ENCODE measurements at places on chromosomes 5 and 9. TPM values are rescaled to one million over a fixed set of nuclear protein-coding genes. Genes with fewer than 3 reads are reported as not detected.

DNA sequence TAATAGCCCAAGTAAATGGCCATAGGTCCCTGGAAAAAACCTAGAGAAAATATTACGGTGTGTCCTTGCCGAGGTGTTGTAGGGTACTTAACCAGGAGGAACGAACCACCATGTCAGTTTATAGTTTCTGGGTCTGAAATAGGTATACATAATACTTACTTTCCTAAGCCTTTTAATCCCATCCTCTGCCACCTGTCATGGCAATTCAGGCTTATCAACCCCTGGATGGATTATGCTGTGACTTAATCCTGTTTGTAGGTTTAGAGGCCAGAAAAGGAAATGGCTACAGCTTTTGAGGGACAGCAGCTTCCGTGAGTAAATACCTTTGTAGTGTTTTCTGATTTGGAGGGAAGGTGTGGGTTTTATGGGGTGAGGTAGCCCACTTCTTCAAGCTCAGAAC, 89.1 kb upstream of the PTPRD start:
- H3K36me3 ChIP-seq: no peaks in the 10 kb centered on the region
- DNase-seq: no peak
- no peak overlapping the region for H3K27ac ChIP-seq
- no peaks in the 10 kb centered on the region for H3K4me1 ChIP-seq
- no peak overlapping the region for H3K4me3 ChIP-seq
- no peaks in the 10 kb centered on the region for H3K27me3 ChIP-seq

- no peak for DNase-seq
- H3K27ac ChIP-seq: no peak overlapping the region
- no peaks in the 10 kb centered on the region for H3K27me3 ChIP-seq
- peaks cover 3% of the 10 kb centered on the region for H3K36me3 ChIP-seq
- H3K4me1 ChIP-seq: peaks cover 10% of the 10 kb centered on the region
Measured at GRCh38 chr9:74035786-74036185, 461.3 kb upstream of the RORB start.

DNA sequence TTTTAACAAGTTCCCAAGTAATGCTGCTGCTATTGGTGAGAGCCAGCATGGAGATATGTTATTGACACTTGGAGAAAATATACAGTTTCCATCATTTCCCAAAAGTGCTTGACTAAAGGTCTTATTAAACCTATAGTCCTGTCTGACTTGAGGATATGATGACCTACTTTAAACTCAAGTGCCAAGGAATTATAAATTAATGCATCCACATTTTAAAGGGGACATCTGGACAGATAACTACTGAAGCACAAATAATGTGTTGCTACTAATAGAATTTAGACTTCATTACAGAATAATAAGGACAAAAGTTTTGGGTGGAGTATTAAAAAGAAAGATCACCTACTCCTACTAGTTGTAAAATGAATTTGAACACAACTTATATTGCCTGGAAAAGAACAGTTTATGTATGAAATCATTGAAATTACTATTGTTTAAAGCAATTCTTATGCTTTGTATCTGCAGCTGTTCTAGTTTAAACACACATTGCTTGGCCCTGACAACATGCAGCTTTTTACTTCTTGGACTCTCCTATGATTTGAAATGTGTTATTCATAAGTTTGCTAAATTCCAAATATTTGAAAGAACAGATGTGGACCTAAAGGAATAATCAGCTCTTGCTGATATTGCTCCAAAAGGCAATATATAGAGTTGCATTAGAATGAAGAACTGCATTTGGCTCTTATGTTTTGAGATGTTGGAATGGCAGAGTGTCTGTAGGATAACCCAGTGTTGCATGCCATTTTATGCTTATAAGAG, 73.4 kb downstream of the SGCD start:
- H3K36me3 ChIP-seq: no peaks in the 10 kb centered on the region
- no peak overlapping the region for H3K4me3 ChIP-seq
- no peak for DNase-seq
- no peaks in the 10 kb centered on the region for H3K4me1 ChIP-seq
- H3K27ac ChIP-seq: no peak overlapping the region

- no peak overlapping the region for H3K27ac ChIP-seq
- no peaks in the 10 kb centered on the region for H3K4me1 ChIP-seq
- H3K36me3 ChIP-seq: no peaks in the 10 kb centered on the region
- no peaks in the 10 kb centered on the region for H3K27me3 ChIP-seq
- no peak for DNase-seq
Measured at GRCh38 chr5:123937230-123937629, 425.3 kb downstream of the CSNK1G3 start.

DNA sequence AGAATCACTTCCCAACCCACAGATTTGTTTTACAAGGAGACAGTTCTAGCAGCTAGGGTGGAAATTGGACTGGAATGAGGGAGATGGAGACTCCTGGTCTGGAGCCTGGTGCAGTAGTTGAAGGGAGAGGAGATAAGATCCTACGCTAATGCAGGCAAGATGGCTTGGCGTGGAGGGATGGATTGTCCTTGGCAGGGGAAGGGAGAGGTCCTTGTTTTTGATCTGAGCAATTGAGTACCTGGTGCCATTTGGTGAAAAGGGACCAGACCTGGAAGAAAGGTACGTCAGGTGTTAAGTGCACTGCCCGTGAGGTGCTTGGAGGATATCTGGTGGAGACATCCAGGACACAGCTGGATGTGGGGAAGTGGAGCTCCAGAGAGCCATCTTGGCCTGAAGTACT, 35.7 kb downstream of the ANGPTL2 start:
- H3K4me3 ChIP-seq: no peak overlapping the region
- peaks cover 6% of the 10 kb centered on the region for H3K4me1 ChIP-seq
- H3K27ac ChIP-seq: no peak overlapping the region
- no peaks in the 10 kb centered on the region for H3K27me3 ChIP-seq

Gene RNF183
- total RNA-seq: not detected

Gene PCDHGA2
- not detected for total RNA-seq

DNA sequence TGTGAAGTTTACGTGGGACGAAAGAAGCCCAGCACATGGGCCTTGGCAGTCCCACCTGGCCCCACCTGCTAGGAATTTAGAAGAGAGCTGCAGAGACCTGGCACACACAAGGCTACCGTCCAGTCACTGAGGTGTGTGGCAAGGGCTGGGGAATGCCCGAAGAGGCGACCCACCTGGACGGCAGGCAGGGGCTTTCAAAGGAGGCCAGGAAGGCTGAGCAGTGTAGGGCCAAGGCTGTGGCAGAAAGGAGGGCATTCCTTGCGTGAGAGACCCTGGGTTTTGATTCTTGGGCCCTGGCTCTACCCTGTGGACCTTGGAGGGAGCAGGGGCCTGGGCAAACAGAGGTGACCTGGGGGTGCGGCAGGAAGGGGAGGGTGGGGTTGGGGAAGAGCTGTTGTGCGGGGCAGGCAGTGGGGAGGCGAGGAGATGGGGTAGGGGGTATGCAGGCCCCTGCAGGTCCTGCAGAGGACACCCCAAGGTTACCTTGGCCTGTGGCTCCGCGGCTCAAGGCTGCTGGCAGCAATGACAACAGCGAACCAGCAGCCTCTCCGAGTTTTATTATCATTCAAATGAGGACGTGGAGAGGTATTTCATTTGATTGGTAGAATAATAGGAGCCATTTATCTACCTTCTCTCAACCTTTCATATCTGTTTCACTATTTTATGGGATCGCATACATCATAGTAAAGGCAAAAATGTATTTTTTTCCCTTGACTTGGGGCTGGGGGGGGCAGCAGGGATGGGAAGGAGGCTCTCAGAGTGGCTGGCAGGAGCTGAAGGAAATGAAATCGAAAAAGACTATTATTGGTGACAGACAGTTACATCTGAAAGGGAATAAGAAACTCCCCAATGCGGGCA, 24.8 kb downstream of the TSPAN17 start:
- no peak overlapping the region for H3K27ac ChIP-seq
- H3K27me3 ChIP-seq: peaks cover 15% of the 10 kb centered on the region
- H3K4me3 ChIP-seq: no peak overlapping the region
- H3K36me3 ChIP-seq: no peaks in the 10 kb centered on the region
- no peaks in the 10 kb centered on the region for H3K4me1 ChIP-seq

Gene BTNL9
- not detected for total RNA-seq

DNA sequence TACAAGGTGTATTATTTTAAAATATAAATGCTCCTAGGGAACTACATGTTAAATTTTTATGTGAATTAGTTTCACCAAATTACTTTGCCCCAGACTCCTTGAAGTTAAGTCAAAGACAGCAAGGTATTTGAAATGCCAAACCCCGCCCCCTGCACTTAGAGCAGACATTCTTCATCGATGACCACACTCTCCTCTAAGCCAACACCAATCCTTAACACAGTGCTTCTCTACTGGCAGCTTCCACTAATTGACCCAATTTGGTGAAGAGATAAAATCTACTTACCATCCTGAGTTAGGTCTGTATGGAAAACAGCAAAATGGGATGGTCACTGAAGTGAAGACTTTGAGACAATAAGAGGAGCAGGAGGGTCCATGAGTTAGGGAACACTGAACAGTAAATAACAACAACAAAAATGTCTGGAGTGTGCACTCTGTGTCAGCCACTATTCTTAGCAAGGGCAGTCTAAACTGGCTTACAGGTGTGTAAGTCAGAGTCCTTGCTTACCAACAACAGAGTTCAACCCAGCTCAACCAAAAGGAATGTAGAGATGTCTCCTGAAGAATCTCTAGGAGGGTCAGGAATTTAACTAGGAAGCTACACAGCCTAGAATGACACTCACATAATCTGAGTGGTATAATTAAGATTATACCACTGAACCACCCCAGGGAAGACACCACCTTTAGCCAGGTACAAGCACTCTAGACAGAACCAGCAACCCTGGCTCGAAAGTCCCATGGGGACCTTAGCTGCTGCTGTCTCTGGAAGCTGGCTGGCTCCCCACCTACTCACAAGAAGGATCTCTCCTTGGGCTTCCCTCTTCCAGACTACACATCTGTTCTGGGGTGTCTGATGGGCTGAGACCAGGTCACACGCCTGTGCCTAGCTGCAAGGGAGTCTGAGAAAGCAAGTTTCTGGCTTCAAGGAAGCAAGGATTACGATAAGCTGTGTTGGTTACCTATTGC, 8.8 kb upstream of the UBE2QL1 start:
- H3K27ac ChIP-seq: no peak overlapping the region
- H3K4me3 ChIP-seq: no peak overlapping the region
- DNase-seq: no peak
- no peaks in the 10 kb centered on the region for H3K36me3 ChIP-seq

DNA sequence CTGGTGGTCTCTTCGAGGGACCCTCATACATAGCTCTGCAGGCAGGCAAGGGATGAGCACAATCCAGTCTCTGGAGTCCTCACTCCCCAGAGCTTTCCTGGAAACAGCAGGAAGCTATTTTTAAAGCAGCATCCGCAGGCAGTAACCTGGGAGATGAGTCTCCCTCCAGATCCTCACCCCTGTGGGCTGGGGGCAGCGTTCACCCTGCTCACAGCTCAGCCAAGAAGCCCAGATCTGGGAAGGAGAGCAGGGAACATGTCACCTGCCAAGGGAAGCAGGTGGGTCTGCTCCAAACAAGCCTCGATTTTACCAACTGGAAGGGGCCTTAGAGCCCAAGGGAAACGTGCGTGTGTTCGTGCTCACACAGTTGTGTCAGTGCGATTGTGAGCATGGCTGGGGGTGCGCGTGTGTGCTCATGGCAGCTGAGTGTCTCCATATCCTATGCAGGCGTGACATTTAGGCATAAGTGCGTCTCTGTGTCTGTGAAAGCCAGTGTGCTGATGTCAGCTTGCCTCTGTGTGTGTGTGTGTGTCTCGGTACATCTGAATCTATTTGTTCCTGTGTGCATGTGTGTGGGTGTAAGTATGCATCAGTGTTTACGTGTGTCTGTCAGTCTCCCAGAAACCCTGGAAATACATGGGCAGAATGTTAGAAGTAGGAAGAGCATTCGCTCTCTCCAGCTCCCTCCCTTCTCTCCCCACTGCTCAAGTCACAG, 40.6 kb upstream of the CPLX2 start:
- no peaks in the 10 kb centered on the region for H3K27me3 ChIP-seq
- H3K36me3 ChIP-seq: no peaks in the 10 kb centered on the region

Gene TLR4
- total RNA-seq: 0.08 TPM

GRCh38 chr9:32703635-32704034, 68.2 kb upstream of the TAF1L start:
- DNase-seq: no peak
- no peaks in the 10 kb centered on the region for H3K4me1 ChIP-seq
- H3K4me3 ChIP-seq: no peak overlapping the region
- H3K36me3 ChIP-seq: no peaks in the 10 kb centered on the region

DNA sequence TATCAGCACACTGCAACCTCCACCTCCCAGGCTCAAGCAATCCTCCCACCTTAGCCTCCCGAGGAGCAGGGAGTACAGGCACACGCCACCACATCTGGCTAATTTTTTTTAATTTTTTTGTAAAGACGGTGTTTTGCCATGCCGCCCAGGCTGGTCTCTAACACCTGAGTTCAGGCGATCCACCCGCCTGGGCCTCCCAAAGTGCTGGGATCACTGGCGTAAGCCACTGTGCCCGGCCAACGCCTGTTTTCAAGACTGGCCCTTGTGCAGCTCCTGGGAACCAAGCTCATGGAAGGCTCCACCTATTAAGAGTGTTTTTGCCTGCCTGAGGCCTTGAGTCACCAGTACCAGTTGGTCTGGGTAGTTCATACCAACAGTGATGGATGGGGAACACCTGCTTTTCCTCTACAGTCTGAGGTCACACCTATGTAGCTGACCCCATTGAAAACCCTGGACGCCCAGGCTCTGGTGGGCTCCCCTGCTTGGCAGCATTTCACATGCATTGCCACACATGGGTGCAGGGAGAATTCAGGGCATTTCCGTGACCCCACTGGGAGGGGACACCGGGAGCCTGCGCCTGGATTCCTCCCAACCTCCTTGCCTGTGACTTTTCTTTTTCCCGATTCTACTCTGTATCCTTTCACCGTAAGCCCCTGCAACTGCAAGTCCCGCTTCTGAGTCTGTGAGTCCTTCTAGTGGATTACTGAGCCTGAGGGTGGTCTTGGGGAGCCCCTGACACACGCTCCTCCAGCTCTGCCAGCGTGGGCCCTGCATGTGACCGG, 63.5 kb downstream of the ZNF354C start:
- no peaks in the 10 kb centered on the region for H3K36me3 ChIP-seq
- H3K27me3 ChIP-seq: no peaks in the 10 kb centered on the region
- H3K4me1 ChIP-seq: no peaks in the 10 kb centered on the region
- no peak for DNase-seq

Gene NR2F1
- total RNA-seq: not detected

DNA sequence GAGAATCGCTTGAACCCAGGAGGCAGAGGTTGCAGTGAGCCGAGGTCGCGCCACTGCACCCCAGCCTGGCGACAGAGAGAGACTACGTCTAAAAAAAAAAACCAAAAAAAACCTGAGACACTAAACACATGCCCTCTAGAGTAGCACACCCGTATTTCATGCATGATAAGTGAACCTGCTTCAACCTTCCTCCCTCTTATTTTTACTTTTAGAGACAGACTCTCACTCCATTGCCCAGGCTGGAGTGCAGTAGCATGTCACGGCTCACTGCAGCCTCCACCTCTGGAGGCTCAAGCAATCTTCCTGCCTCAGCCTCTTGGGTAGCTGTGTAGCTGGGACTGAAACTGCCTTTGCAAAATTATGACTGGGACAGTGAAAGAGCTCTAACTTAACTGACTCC, 17.6 kb upstream of the NANS start:
- no peak for DNase-seq
- no peaks in the 10 kb centered on the region for H3K36me3 ChIP-seq
- H3K4me3 ChIP-seq: no peak overlapping the region
- peaks cover 8% of the 10 kb centered on the region for H3K4me1 ChIP-seq
- H3K27ac ChIP-seq: no peak overlapping the region

GRCh38 chr9:98318041-98318790, 62.8 kb upstream of the TBC1D2 start:
- no peaks in the 10 kb centered on the region for H3K36me3 ChIP-seq
- H3K4me3 ChIP-seq: no peak overlapping the region
- H3K4me1 ChIP-seq: no peaks in the 10 kb centered on the region
- no peaks in the 10 kb centered on the region for H3K27me3 ChIP-seq
- no peak overlapping the region for H3K27ac ChIP-seq

- peaks cover 2% of the 10 kb centered on the region for H3K36me3 ChIP-seq
- no peaks in the 10 kb centered on the region for H3K4me1 ChIP-seq
- no peak overlapping the region for H3K4me3 ChIP-seq
- no peaks in the 10 kb centered on the region for H3K27me3 ChIP-seq
- DNase-seq: no peak
Measured at GRCh38 chr5:158407824-158408195, 548.9 kb upstream of the CLINT1 start.

All from activated CD8-positive, alpha-beta T cell treated with anti-CD3 and anti-CD28 coated beads, Interleukin-2, amount 10 ng/mL, durations not matched to agents 7 days and 5 days (primary cell).